T-cell (primary cell): ENCODE measurements at places on chromosomes 12 and 14. TPM values are rescaled to one million over a fixed set of nuclear protein-coding genes. Genes with fewer than 3 reads are reported as not detected.

The DEGS2 gene
- not detected for total RNA-seq

The GZMB gene
- 18.3 TPM for total RNA-seq

The TAS2R13 gene
- 1.5 TPM for total RNA-seq

The KCNJ8 gene
- total RNA-seq, result 0.41 TPM

The ZNF385A gene
- total RNA-seq, result 1.5 TPM

The KLRD1 gene
- 9.7 TPM for total RNA-seq
